CD4-positive, CD25-positive, alpha-beta regulatory T cell (primary cell): ENCODE measurements at places on chromosomes 4 and X.

DNA sequence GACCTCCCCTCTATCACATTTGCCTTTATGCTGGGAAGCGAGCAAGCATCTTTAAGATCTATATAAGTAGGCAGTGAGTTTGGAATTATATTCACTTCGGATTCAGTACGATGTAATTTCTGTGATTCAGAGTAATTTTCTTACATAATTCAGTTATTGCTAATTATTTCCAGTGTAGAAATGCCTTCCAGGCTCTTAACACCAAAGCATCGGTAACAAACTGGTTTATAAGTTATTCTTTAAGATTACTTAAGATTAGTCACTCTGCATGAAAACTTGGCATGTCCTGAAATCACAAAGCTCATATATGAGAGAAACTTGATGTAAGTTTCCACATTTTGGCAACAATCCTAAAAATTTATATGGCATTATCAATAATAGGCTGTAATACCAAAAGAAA lies 120.8 kb downstream of the ADAMTS3 start:
- DNase-seq = no peak

DNA sequence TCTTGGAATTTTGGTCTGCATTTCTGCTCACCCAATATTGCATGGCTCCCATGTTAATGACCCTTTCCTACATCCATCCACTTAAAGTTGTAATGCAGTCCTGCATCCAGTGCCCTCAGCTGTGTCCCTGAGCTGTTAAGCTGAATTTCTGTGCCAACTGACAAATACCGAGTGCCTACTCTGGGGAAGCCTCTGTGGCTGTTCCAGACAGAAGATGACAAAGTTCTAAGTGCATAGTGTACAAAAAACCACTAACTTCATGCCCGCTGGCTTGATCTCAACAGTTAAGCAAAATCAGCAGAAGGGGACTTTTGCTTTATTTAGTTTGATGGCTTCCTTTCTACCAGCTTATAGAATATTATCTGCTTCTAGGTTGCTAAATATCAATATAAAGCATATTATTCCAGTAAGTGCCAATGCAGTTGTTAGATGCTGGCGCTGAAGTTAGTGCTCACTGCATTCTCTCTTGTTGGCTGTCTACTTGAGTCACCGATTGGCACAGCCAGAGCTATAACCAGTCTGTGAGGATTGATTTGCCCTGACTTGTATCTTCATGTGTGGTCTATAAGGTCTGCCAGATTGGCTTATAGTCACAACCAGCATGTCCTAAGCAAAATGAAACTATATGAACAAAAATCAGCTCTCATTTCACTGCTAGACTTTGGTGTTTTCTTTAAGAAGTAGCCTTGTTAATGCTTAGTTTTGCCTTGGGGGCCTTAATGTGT lies 98.9 kb downstream of the KLHL8 start:
- no peak for DNase-seq

- no peak for DNase-seq
Observed at GRCh38 chr4:100113096-100113495, 77.2 kb downstream of the DDIT4L start.

DNA sequence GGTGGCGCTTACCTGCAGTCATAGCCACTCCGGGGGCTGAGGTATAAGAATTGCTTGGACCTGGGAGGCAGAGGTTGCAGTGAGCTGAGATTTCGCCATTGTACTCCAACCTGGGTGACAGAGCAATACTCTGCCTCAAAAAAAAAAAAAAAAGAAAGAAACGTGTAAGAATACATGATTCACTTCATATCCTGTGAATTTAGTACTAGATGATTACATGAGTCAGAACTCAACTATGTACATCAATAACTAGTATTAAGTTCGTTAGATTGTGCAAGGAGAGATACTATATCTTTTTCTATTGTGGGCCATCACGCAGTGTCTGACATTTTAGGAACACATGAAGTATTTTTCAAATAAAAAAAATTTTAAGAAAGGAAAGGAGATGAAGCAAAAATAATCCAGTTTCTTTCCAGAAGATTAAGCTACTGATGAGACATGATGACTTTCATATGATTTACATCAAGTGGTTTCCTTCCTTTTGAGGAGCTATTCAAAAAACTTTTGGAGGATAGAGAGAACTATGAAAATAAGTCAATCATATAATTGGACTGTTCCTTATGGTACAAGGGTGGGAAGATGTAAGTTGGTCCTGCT lies 64.7 kb upstream of the EXOC1L start:
- DNase-seq = no peak

GRCh38 chr4:41505161-41505661 lies 32.7 kb upstream of the LIMCH1 start:
- DNase-seq = no peak
